B cell (primary cell): ENCODE measurements at places on chromosomes 11 and 22.

DNA sequence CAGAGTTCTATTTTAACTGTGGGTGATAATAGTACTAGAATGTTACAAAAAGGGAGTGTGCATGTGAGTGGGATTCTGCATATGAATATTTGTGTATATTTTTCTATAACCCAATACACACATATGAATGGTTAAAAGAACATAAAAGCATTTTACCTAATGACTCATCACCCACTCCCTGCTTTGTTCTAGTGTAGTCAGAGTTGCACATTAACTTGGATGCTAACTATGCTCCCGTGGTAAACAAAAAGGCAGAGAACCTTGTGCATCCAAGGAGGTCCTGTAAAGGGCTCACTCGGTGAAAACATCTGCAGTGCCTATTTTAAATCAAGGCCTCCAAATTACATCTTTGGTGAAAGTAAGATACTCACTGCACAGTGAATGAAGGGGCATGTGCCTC is 1289.4 kb downstream of the LRRC4C start:
- no peak for DNase-seq

DNA sequence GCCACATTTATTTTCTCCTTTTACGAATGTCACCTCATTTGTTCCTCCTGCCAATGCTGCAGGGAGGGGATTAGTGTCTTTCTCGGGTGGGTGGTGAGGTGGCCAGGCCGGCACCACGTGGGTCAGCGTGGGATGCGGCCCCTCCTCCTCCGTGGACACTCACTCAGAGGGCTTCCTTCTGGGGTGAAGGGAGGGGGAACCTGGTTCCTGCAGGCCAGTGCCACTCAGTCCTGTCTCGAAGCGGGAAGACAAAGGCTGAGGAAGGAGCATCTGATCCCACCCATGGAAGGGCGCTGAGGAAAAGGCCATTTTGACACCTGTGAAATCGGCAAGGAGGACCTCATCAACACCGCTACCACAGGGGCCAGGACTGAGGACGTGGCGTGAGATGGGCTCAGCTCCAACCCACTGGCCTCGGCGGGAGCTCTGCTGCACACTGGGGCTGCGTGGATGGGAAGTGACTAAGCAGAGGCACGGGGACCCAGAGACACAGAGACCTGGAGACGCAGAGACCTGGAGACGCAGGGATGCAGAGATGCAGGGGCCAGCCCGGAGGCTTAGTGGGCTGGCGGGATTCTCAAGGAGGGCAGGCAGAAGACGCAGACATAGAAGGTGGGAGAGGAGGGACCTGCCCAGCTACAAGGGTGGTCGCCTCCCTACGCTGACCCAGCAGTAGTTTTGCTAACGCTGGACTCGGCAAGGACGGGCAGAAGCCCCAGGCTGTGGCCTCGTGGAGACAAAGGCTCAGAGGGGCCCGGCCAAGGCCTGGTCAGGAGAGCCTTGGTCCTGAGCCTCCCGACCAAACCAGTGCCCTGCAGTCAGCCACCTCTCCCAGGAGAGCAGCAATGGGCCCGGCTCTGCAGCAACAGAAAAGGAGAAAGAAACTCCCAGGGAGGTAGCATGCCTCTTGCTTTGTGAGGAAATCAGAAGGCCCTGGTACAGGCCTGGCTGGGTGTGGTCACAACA is 1071.2 kb downstream of the BRD1 start:
- DNase-seq = no peak

DNA sequence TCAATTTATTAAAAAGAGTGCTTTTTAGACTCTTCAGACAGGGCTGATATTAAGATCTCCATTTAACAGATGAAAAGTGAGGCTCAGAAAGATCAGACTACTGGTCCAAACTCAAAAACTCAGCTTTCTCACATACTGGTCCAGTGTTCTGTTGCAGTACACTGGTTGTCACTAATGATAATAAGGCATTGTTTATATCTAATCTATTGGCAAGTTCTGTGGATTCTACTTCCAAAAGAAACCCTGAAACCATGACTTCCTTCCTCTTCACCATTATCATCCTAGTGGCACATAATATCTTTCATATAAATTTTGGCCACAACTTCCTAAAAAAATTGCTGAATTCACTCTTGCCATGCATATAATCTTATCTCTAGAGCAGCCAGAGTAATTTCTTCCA is 36.9 kb downstream of the F2 start:
- DNase-seq = no peak

DNA sequence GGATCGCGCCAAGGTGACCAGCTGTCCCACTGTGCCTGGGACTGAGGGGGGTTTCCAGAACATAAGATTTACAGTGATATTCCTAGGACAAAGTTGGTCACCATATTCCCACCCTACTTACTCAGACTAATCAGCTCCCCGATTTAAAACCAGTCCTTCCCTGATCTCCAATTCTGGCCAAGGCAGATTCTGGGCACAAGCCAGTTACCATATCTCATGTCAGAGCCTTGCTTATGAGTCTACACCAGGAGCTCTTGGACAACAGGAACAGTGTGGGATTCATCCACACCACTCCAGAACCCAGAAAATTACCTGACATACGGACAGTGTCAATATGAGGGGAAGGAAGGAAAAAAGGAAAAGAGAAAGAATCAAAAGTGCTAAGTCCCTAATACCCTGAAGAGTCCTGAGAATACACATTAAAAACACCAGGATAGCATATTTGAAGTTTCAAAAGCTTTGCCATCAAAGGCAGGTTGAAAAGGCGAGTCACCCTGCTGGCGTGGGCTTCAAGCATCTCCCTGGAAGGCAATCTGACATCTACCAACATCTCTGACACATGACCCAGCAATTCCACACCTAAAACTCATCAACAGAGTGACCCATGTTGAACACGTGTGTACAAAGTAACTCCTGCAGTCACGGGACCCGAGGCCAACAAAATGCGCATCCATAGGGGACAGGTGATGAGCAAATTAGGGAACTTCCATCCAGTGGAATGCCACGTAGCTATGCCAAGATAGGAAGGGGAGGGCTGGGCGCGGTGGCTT is 8.0 kb upstream of the IL2RB start:
- no peak for DNase-seq

GRCh38 chr11:117315285-117316196 is 515 bp downstream of the BACE1 start:
- DNase-seq = peak; percentile 39

- no peak for DNase-seq
Observed at GRCh38 chr11:103453915-103454709, 344.9 kb downstream of the DYNC2H1 start.

DNA sequence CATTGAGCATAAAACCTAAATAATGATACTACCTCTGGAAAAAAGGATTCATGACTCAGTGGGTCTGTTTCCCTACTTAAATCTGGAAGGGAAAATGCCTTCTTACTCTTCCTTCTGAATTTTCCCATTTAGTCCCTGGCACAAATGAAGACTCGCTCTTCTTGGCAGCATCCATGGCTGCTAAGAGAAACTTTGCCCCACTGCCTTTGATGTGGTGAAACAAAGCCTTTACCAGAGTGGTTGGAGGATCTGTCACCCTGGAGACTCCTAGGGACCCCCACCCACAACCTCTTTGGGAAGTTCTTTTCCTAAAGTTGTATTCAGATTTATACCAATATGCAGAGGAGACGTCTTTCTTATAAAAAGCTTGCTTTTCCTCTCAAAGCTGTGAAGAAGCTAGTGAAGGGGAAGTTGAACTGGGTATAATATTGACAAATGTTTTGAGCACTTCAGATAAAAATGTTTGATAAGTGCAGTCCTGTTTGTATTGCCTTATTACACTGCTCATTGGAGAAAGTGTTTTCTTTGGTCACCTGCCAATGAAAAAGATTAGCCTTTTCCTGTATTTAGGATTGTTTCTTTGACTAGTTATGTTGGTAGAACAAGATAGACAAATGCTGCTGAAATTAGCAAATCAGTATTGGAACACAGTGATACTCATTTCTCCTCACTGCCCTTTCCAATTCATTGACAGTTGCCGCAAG is 77.3 kb downstream of the ARFGAP2 start:
- no peak for DNase-seq

DNA sequence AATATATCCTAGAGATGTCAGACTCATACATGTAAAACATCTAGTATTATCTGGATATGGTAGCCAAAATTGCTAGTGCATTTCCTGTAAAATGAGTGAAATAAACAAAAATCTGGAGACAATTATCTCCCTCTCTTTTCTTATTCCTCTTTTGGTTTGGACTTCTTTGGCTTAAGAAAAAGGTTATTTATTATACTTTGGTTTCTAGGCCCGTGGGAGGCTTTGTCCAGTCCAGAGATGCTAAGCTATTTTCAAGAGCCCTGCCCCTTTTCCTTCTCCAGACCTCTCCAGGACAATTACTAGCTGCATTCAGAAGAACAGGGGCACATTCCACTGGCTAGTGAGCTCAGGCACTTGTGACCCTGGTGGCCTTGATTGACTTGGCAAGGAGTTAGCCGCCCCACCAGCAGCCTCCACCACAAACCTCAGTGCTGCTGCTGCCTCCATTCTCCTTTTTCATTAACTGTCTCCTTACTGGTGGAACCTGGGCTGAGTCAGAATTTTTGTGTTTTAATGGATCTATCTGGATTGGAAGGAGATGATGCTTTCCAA is 747.3 kb upstream of the TENM4 start:
- no peak for DNase-seq

- peak; percentile 61 for DNase-seq
Observed at GRCh38 chr11:10305262-10305963, 540 bp downstream of the ADM start.

DNA sequence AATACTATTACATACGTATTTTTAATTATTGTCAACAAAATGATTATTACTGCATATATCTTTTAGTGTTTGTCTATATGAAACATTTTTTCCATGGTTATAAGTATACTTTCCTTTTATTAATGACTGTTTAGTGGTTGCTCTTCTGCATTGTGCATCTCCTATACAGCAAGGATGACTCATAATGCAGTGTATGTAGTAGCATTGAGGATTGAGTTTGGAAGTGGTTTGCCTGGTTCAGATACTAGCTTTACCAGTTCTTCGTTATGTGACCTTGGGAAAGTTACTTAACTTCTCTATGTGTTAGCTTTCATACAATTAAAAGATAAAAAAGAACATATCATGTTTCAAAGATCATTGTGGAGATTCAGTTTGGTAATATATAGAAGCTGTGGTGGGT is 44.1 kb downstream of the CHORDC1 start:
- no peak for DNase-seq

DNA sequence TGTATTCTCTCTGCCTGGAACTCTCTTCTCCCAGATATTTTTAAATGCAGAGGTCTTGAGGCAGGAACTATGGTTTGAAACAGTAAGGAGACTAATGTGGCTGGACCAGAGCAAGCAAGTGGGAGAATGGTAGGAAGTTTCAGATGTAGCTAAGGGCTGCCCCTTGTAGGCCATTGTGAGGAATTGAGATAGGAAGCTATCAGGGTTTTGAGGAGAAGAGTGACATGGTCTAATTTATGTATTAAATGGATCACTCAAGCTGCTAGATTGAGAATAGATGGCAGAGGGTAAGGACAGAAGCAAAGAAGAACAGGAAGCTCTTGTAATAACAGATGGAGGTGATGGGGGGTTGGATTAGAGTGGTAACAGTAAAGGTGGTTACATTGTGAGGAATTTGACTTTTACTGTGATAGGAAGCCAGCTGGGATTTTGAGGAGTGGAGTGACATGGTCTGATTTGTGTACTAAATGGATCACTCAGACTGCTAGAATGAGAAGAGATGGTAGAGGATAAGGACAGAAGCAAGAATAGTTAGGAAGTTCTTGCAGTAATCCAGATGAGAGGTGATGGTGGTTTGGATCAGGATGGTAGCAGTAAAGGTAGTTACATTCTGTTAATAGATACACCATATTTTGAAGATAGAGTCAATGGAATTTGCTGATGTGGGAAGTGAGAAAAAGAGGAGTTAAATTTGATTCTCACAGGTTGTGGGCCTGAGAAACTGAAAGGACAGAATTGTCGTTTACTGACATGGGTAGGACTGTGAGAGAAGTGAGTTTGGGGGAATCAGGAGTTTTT is 63.0 kb downstream of the HIPK3 start:
- DNase-seq = no peak

- DNase-seq = no peak
Observed at GRCh38 chr11:59198726-59199125, 14.0 kb downstream of the MPEG1 start.

DNA sequence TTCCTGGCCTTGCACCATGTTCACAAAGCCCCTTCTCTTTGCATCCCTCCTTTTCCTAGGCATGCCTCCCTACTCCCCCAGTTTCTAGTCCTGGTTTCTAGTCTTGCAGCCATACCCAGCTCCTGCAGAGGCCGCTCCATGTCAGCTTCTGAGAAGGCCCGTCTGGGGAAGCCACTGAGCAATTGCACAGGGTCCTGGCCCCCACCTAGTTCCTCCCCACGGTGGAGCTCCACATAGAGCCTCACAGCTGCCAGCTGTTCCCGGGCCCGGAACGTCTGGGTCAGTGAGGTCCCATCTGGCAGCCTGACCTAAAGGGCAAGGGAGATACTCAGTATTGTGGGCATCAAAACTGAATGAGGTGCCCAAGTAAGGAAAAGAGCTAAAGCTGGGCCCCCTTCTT is 2.2 kb downstream of the UBXN1 start:
- DNase-seq = no peak

GRCh38 chr11:16738947-16739815 is 734 bp downstream of the C11orf58 start:
- DNase-seq = no peak

DNA sequence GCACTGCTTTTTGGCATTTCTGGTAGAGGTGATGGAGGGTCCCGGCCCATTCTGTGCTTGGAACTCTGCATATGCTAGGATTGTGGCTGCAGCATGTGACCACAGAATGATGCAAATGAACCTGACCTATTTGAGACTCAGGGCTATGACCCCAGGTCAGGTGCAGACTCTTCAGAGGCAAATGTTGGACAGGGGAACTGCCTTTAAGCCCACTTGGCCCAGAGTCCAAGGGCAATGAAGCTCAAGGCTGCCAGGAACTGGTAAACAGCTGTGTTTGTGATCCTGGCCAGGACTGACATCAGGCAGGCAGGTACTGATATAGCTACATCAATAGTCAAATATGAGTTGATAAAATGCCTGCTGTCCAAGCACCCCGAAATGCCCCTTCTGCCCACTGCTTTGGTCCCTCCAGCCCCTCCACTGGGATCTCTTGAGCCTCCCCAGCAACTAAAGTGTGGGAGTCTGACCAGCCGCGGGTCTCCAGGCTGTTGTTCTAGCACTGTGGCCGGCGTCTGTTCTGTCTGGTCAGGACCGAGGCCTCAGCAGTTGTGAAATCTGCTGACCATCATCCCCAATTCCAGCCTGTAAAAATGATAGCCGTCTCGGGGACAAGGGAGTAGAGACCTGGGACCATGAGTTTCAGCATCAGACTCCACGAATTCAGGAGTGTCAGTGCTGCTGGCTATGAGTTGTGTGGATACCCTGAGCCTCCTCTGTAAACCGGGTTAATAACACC is 82.4 kb upstream of the EIF3D start:
- no peak for DNase-seq

- no peak for DNase-seq
Observed at GRCh38 chr22:30187529-30188407, 58.8 kb downstream of the LIF start.

GRCh38 chr11:86814775-86815174 is 14.4 kb downstream of the PRSS23 start:
- no peak for DNase-seq

DNA sequence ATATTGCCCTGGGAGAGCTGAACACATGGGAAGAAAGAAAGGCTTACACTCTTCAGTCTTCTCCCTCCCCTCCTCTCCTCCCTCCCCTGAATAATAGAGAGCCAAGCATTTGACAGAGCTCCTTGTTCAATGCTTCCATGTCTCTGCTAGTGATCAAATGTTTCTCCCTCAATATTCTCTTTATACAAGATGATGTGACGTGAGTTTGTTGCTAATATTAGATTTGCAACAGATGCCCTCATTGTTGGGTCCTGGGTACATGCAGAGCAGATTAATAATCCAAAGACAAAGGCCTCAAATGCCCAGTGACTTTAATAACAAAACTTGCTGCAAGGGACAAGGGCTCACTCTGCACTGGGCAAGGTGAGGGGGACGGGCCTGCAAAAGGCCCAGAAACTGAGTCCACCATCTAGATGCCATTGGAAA is 7.1 kb upstream of the ENDOD1 start:
- no peak for DNase-seq
